ENCODE measurements at places on chromosomes 1 and 21. TPM values are rescaled to one million over a fixed set of nuclear protein-coding genes. Genes with fewer than 3 reads are reported as not detected.

DNA sequence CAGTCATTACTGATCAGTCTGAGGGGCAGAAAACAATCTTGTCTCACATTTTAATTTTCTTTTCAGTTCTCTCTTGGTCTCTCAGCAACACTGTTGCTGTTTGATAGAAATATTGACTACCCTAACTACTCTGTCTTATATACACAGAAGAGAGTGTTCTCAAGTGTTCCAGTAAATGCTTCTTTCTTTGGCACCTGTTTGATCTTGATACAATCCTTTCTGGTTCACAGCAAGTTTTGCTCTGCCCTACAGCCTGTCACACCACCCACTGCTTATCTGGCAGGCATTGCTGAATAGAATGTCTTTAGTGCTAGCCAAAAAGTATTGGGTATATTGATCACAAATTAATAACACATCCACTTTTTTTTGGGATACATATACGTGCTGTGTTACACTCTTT, 75.7 kb upstream of the WLS start:
- H3K36me3 ChIP-seq: no peaks in the 10 kb centered on the region
- no peaks in the 10 kb centered on the region for H3K27me3 ChIP-seq
- H3K4me1 ChIP-seq: no peaks in the 10 kb centered on the region
- DNase-seq: no peak
- H3K4me3 ChIP-seq: no peak overlapping the region
- H3K27ac ChIP-seq: no peak overlapping the region

- no peak overlapping the region for H3K4me3 ChIP-seq
- peaks cover 13% of the 10 kb centered on the region for H3K36me3 ChIP-seq
- H3K27ac ChIP-seq: no peak overlapping the region
- DNase-seq: no peak
- no peaks in the 10 kb centered on the region for H3K27me3 ChIP-seq
- peaks cover 4% of the 10 kb centered on the region for H3K4me1 ChIP-seq
Measured at GRCh38 chr1:76113446-76113845, 38.9 kb downstream of the ST6GALNAC3 start.

- DNase-seq: no peak
- H3K27ac ChIP-seq: no peak overlapping the region
- H3K4me1 ChIP-seq: no peaks in the 10 kb centered on the region
- H3K27me3 ChIP-seq: no peaks in the 10 kb centered on the region
Measured at GRCh38 chr1:167862432-167863076, 51.4 kb downstream of the ADCY10 start.

DNA sequence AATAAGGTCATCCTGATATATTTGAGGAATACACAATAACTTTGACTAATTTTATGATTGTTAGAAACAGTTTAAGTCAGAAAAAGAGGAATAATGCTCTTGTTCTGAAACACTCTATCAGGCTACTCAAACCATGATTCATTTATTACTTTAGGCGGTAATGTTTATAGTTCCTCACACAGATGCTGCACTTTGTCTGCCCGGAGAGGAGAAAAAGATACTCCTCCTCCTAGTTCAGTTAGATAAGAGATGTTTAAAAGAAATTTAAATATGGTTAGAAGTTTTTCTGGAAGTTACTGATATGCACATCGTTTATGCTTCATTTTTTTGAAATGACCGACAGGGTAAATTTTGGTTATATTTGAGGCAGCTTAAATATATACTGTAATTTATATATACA, 103.0 kb downstream of the ZMYM4 start:
- H3K4me3 ChIP-seq: no peak overlapping the region
- peaks cover 24% of the 10 kb centered on the region for H3K36me3 ChIP-seq

DNA sequence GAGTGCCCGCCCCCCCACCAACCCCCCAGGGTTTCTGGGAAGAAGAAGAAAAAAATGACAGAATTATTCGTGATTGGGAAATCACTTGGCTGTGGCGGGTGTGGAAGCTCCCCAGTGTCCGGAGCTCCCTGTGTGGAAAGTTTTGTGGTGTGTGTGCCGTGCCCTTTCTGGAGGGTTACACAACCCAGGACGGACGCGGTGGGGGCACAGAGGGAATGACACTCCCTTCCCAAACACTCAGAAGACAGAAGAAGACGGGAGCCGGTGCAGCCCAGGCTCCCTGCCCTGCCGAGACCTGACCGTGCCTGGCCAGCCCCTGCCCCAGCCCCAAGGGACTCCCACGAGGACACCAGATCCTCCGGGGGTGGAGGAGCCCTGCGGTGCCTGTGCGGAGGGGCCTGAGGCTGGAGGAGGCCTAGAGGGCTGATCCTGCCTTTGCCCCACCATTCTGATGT, 33.0 kb upstream of the ADARB1 start:
- no peak overlapping the region for H3K27ac ChIP-seq
- no peaks in the 10 kb centered on the region for H3K27me3 ChIP-seq
- H3K36me3 ChIP-seq: peaks cover 6% of the 10 kb centered on the region
- no peak overlapping the region for H3K4me3 ChIP-seq

The C1orf87 gene
- total RNA-seq: 0.33 TPM

DNA sequence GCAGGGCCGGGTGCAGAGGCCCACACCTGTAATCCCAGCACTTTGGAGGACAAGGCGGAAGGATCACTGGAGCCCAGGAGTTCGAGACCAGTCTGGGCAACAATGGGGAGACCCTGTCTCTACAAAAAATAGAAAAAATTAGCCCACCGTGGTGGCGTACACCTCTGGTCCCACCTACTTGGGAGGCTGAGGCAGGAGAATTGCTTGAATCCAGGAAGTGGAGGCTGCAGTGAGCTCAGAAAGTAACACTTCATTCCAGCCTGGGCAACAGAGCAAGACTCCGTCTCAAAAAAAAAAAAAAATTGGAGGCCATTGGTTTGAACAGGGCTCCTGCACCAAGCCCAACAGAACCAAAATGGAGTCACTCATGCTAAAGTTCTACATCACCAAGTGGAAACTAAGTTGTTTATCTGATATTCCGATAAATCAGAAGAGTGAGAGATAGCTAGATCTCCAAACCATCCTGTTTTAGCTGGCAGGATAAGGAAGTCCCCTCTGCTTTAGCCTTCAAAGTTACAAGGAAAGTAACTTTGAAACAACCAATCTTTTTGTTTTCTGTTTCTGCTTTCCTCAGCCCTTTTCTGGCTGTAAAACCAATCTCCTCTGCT, 766 bp upstream of the LSM10 start:
- H3K27me3 ChIP-seq: no peaks in the 10 kb centered on the region
- H3K4me3 ChIP-seq: peak overlapping the region; percentile 96
- no peak overlapping the region for H3K27ac ChIP-seq
- H3K36me3 ChIP-seq: no peaks in the 10 kb centered on the region
- H3K4me1 ChIP-seq: no peaks in the 10 kb centered on the region
- DNase-seq: no peak

- no peaks in the 10 kb centered on the region for H3K4me1 ChIP-seq
- H3K36me3 ChIP-seq: no peaks in the 10 kb centered on the region
- no peaks in the 10 kb centered on the region for H3K27me3 ChIP-seq
- H3K4me3 ChIP-seq: no peak overlapping the region
- H3K27ac ChIP-seq: no peak overlapping the region
Measured at GRCh38 chr1:185991266-185991665, 257.1 kb downstream of the HMCN1 start.

DNA sequence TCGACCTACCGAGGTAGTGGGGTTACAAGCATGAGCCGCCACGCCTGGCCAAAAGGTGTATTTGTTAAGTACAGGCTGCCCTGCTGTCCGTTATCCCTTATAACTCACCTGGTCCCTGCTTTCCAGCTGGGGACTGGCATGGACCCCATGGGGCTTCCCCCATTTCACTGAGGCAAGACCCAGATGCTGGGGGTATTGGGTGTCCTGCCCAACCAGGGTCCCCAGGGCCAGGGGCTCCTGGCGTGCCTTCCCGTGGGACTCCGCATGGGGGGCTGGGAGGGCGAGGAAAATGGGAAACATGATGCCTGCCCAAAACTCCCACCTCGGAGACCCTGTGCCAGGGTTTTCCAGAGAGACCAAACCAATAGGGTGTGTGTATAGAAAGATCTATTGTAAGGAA, 64.4 kb downstream of the FAAP20 start:
- no peaks in the 10 kb centered on the region for H3K36me3 ChIP-seq
- DNase-seq: no peak
- no peak overlapping the region for H3K27ac ChIP-seq

The DMRTB1 gene
- not detected for total RNA-seq

The WNT9A gene
- total RNA-seq: 0.66 TPM

DNA sequence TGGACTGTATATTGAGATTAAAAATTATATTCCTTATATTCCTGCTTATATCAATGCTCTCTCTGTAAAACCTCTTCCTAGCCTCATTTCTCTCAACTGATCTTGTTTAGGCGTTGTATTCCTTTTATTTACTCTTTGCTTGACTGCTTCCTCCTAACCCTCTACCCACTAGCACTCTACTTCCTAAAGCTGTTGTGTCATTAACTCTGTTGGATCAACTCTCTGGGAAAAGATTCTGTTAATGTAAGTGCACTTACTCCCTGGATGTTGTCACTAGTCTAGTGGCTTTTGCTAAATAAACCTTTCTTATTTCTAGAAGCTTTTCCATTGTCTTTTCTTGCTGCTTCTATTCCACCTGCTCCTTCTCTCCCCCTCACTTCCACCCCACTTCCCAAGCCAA, 6.5 kb downstream of the SPATA46 start:
- H3K4me3 ChIP-seq: no peak overlapping the region
- no peak overlapping the region for H3K27ac ChIP-seq
- no peaks in the 10 kb centered on the region for H3K4me1 ChIP-seq
- H3K27me3 ChIP-seq: no peaks in the 10 kb centered on the region

DNA sequence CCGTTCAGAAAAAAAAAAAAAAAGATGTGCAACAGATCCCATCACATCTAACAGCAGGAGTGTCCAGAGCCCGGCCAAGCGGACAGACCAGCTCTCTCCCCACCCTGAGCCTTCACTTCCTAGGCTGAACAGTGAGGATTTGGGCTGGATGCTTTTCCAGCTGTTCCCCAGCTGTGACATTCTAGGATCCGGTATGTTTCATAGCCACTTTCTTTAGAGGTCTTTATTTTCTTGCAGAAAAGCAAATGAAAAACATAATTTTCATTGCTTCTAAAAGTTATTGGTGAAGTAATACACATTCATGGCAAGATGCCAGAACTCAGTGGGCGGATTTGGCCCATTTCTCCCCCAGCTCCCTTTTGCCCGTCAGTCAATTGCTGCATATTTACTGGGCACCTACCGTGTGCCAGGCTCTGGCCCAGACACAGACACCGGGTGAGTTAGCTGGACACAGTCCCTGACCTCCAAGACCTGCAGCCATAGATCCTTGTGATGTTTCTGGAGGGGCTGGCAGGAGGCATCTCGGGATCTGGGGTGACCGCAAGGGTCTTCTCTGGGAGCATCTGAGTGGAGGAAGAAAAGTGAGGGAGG, 213.7 kb upstream of the VAMP3 start:
- no peak overlapping the region for H3K4me3 ChIP-seq
- no peak for DNase-seq
- H3K27me3 ChIP-seq: no peaks in the 10 kb centered on the region
- no peaks in the 10 kb centered on the region for H3K4me1 ChIP-seq
- H3K36me3 ChIP-seq: no peaks in the 10 kb centered on the region
- no peak overlapping the region for H3K27ac ChIP-seq
